Fibroblast of skin of abdomen (primary cell): ENCODE measurements at places on chromosomes 2 and 18.

GRCh38 chr2:167544602-167545001, 656.3 kb downstream of the XIRP2 start:
- no peak for DNase-seq

DNA sequence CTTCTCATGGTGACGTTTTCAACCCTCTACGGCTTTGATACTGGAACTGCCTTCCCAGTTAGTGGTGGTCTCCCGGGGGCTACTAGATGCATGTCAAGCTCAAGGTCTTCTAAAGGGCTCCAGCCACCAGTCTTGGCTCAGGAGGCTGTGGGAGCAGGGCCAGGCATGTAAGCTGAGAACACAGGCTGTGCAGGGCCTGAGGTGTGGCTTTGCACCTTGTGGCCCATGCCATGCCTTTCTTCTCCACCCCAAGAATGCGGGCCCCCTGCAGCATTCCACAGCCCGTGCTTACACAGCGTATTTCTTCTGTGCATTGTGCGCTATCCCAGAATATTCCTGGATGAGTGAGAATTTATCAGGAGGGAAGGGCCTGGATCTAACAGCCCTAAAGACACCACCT, 144.9 kb downstream of the SEPTIN10 start:
- no peak for DNase-seq

GRCh38 chr2:76641506-76641905, 880.7 kb downstream of the LRRTM4 start:
- no peak for DNase-seq

DNA sequence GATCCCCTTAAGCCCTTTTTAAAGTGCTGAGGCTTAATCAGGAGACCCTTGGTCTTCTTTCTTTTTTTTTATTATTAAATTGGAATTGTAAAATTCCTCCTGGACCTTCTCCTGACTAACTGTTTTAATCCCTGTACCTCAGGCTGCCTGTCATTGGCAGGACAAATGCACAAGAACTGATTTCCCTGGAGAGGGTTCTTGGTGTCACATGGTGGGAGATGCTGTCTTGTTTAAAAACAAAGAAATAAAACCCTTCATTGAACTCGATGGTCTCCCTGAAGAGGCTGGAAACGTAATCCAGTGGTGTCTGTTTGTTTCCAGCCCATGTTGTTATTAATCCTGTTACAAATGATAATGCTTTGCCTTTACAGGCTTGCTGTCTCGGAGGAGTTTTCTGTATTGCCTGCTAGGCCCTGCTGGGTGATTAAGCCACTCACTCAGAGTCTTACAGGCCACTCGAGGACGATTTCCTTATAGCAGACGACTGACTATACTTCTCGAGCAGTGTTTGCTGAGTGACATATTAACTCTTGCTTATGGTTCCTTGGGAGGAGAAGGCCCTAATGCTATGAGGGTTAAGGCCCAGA, 100.5 kb upstream of the MGAT5 start:
- no peak for DNase-seq

DNA sequence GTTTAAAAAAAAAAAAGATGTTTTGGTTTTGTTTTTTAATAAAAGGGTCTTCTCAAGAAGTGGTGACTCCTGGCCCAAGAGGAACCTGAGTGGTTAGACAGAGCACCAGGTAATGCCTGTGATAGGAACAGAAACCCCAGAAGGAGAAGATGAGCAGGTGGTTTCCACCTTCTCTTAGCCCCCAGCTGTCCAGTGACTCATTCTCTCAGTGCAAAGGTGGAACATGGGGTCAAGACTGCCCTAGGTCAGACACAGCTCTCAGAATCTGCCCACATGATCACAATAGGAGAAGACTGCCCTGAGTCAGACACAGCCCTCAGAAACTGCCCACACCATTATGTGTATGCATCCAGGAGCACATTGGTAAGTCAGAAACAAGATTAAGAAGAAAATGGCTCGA, 61.8 kb downstream of the TBC1D8 start:
- DNase-seq, result no peak

GRCh38 chr2:240523451-240524281, 34.1 kb downstream of the ANKMY1 start:
- DNase-seq, result no peak

DNA sequence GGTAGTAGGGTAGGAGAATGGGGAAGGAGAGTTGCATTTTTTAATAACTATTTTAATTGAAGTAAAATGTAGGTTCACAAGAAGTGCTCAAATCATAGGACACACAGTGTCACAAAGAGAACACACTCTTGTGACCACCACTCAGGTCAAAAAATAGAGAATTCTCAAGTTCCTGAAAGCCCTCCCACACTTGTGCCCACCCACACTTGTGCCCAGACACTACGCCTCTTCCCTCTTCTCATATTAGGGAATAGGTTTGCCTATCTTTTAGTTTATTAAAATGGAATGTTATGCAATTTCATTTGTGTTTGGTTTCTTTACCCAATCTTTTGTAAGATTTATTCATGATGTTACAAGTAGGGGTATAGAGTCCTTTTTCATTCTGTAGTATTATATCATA, 67.2 kb downstream of the UGGT1 start:
- DNase-seq, result no peak

GRCh38 chr2:191866675-191867506, 20.0 kb upstream of the CAVIN2 start:
- peak; percentile 94 for DNase-seq

DNA sequence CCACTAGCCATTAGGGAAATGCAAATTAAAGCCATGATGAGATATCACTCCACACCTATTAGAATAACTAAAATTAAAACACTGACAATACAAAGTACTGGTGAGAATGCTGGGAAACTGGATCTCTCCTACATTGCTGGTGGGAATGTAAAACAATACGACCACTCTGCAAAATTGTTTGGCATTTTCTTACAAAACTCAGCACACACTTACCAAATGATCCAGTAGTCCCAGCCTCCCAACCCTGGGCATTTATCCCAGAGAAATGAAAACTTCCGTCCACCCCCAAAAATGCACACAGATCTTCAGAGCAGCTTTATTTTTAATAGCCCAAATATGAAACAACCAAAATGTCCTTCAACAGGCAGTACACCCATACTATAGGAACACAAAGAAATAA, 8.9 kb upstream of the TMSB10 start:
- no peak for DNase-seq

DNA sequence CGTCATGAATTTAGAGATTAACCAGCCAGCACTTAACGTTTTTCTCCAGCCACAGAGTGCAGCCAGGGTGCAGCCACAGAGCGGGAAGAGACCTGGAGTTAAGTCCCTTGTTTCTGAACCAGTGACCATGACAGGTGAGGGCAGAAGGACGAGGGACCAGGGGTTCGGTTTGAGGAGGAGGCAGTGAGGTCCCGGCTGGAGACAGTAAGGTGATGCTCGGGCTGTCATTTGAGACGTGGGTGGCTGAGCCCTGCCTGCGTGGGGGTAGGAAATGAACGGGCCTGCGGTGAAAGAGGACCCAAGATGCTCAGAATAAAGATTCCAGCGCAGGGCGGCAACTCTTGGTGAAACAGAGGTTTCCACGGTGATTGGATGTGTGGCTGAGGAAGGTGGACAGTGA, 205.9 kb downstream of the SNTG2 start:
- DNase-seq, result no peak

- no peak for DNase-seq
Measured at GRCh38 chr2:126117886-126118285, 538.1 kb upstream of the GYPC start.

DNA sequence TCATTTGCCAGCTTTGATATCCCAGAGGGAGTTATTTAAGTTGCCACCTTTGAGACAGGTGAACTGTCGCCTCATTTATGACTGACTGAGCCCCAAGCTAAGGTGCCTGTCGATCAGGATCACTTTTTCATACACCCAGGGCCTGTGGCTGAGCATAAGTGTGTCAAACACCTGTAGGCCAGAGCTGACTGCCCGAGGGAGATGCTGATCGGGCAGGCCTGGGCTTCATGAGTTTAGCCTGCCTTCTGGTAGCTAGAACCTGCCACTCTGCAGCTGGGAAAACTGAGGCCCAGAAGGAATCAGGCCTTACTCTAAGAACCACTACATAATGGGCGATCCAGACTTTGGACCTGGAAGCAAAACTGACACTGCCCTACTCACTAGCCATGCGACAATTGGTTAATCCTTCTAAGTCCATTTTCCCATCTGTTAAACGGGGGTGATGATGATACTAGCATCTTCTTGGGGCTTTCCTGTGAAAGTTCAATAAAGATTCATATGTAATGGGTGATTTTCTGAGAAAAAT, 188.7 kb upstream of the GLI2 start:
- no peak for DNase-seq

GRCh38 chr18:12321333-12321732, 13.3 kb downstream of the TUBB6 start:
- no peak for DNase-seq

DNA sequence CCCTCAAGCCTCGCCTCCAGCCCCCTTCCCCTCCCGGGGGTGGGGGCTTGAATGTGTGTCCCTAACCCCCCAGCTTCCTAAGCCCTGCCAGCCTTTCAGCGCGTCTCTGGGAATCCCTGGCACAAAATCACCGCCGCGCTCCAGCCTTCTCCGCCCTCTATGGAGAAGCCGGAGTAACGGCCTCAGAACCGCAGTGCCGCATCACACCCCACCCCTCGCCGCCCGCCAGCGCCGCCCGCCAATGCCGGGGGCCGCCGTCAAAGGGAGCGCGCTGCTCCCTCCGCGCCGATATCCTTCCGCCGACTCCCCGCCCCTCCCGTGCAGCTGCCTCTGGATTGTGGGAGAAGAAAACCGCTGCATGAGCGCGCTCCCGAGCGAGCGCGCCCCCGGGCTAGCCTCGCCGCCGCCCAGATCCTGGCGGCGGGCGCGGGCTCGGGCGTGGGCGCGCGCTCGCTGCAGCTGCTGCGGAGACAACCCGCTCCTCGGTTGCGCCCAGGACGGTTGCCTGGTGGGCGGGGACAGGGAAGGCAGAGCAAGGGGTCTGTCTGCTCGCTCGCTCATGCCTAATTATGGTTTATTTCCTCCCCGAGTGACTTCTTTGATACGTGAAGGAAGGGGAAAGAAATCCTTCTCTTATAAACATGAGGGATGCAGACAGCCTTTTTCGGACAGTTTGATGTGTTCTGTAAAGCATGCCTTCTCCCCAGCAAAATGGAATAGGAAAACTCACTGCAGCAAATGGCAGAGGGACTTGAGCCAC, at the start of gene CCDC88A:
CCDC88A (minus strand) TSS at position 178 of the 760 bp plus-strand sequence. CDS start 777 bp downstream, outside the sequence.
- peak; percentile 99 for DNase-seq

GRCh38 chr2:135050132-135050531, 2.0 kb upstream of the RAB3GAP1 start:
- DNase-seq, result no peak

DNA sequence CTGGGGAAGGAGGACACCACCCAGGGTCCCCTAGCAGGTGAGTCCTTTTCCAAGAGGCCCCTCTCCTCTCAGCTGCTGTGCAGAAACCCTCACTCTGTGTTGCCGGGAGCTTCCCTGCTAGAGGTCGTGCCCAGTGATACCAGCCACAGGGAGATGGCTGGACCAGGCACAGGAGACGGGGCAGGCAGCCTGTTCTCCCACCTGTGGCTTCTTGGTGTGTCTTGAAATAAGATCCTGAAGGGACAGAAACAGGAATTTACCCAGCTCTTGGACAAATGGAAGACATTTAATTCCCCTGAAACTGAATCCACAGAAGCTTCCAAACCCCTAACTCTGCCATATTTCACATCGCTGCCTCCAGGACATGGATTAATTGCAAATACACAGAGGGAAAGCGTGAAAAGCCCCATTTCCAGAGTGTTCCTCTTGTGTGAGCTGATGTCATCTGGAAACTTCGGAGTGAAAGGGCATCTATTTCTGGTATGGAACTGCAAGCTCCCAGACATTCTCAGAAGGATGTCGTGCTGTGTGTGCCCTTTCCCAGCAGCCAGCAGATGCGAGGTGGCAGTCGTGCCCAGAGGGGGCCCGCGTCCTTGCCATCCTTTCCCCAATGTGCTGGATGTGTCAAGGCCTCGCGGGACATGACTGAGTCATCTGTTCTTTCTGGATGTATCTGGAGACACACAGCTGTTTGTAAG, 177.7 kb downstream of the SEPTIN10 start:
- peak; percentile 30 for DNase-seq

GRCh38 chr2:157468931-157469708, 25.2 kb upstream of the CYTIP start:
- peak; percentile 91 for DNase-seq

- DNase-seq, result no peak
Measured at GRCh38 chr2:163044114-163044513, 205.5 kb upstream of the KCNH7 start.

DNA sequence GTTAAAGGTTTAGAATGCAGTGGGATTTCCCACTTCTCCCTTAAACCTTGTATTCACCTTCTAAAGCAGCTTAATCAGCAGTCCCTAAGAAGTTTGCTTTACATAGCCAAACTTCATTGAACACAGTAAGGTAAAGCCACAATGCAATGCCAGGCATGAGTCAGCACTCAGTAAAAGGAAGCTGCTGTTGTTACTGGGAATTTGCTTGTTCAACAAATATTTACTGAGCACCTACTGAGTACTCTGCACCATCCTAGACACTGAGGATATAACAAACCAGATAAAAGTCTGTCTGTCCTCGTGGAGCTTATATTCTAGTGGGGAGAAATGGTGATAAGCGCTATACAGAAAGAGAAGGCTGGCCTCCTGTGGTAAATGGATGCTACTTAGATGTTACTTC, 162.7 kb downstream of the PKP4 start:
- peak; percentile 33 for DNase-seq

DNA sequence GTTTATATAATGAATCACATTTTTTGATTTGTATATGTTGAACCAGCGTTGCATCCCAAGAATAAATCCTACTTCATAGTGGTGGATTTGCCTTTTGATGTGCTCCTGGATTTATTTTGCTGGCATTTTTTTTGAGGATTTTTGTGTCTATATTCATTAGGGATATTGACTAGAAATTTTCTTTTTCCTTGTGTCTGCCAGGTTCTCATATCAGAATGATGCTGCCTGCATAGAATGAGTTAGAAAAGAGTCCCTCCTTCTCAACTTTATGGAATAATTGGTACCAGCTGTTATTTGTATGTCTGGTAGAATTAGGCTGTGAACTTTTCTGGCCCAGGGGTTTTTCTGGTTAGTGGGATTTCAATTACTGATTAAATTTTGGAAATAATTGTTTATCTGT, 457.4 kb upstream of the DSEL start:
- DNase-seq, result peak; percentile 9

DNA sequence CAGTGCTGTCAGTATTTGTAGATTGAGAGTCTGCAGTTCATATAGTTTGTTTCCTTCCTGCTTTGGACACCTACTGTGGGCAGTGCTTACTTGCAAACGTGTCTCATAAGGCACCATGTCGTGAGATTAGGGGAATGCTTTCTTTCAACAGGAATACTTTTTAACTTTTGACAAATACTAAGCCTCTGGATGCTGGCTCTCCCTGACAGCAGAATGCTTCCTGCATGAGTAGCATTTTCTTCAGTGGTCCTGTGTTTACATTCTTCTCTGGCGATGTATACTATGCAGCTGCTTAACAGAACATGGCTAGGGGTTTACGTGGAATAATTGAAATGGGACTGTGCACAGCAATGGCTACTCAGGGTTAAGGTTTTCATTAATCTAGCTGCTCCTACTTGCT, 807.5 kb downstream of the MBD2 start:
- peak; percentile 29 for DNase-seq

DNA sequence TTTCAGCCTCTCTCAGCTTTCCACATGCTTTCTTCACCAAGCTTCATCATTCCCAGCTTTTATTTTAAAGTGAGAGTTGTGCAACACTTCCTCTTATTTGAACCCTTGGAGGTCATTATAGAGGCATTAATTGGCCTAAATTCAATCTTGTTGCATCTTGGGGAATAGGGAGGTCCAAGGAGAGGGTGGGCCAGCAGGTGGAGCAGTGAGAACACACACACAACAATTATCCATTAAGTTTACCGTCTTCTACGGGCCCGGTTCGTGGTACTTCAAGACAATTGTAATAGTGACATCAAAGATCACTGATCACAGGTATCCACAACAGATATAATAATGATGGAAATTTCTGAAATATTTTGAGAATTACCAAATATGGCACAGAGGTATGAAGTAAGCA, 457.2 kb upstream of the SMIM21 start:
- DNase-seq, result no peak
